Stimulated activated CD8-positive, alpha-beta memory T cell treated with anti-CD3 and anti-CD28 coated beads, Interleukin-7, amount 100 ng/mL, for 48 hours (primary cell): ENCODE measurements at places on chromosomes 7 and 10.

DNA sequence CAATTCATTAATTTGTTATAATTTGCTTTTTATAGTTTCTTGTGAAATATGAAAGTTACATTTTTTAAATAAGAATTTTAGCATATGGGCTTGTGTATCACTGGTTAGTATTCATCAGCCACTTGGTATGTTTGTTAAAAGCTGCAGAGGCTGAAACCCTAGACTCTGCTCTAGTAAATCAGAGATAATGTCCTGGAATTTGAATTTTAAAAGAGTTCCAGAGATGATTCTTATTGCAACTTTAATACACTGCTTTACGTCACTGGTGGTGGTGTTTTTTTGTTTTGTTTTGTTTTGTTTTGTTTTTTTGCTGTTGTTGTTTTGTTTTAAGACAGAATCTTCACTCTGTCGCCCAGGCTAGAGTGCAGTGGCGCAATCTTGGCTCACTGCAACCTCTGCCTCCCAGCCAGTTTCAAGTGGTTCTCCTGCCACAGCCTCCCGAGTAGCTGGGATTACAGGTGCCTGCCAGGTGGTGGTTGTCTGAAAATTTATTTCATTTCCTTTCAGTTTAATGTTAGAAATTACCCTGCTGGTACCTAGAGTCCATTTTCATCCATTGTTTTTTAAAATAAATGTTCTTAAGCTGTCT, 43.8 kb downstream of the PTPN12 start:
- no peak for DNase-seq

GRCh38 chr10:51964630-51965029, 265.2 kb upstream of the CSTF2T start:
- no peak for DNase-seq

- DNase-seq = no peak
Measured at GRCh38 chr10:122018951-122019413, 30.0 kb downstream of the TACC2 start.

DNA sequence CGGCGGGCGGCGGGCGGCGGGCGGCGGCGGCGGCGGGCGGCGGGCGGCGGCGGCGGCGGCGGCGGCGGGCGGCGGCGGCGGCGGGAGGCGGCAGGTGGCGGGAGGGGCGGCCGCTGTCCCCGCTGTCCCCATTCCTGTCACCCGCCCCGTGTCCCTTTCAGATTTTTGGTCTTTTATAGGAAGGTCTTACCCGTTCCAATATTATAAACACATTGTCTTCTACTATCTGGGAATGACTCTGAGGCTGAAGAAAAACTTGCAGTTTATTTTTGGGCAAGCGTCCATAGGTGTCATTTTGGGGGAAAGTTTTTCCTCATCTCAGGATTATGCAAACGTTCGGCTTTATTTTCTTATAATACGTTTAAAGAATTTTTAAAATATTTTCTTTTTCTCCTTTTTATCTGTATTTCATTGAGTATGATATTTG, 578 bp downstream of the ZNF713 start:
- no peak for DNase-seq

DNA sequence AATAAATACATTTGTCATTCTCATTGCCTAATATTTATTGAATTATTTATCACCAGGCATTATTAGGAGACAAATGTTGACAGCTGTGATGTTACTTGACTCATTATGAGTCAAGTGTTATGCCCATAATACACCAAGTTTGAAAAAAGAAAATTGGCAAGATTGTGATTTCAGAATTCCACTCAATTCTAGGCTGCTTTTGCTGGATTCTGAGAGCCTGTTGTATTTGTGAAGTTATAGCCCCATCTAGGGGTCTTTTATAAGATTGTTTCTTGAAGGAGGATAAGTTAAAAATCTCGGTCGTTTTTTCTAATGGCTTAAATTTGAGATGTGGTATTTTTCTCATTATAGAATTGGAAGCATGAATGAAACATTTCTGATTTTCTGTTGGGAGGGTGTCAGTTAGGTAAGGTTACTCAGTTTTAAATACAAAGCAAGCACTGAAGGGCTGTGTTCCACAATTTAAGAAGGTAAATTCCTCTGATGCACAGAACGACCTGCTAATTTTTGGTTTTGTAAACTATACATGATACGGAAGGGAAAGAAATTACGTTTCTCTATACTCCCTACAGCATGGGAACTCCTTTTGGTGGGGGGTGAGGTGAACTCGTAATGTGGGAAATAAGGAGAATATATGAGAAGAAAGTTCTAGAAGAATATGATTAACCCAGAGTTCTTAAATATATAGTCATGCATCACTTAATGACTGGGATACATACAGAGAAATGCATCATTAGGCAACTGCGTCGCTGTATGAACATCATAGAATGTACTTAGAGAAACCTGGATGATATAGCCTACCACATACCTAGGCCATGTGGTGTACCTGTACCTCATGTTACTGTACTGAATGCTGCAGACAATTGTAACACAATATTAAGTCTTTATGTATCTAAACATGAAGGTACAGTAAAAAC, 2.6 kb downstream of the STK31 start:
- no peak for DNase-seq

GRCh38 chr10:123093489-123093888, 42.3 kb upstream of the HMX3 start:
- DNase-seq = no peak

GRCh38 chr7:71982851-71983250, 429.3 kb downstream of the CALN1 start:
- DNase-seq = no peak

DNA sequence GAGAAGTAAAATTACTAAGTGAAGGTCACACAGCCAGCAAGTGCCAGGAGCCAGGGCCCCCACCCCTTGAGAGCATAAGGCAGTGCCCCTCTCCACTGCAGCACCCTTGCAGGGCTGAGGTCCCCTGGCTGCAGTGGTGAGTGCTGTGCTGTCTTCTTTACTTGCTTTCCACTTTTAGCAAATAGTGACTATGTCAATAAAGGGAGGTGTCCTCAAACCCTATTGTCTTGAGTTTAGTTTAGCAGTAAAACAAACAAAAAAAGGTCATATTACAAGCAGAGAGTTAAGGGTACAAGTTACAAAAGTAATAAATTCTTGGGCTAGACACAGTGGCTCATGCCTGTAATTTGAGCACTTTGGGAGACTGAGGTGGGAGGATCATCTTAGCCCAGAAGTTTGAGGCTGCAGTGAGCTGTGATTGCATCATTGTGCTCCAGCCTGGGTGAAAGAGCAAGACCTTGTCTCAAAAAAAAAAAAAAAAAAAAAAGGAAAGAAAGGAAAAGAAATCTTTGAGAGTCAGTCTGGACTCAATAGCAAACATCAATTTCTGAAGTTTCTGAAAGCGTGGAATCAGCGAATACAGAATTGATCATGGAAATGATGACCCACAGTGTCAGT, 39.0 kb upstream of the KIF5B start:
- no peak for DNase-seq

DNA sequence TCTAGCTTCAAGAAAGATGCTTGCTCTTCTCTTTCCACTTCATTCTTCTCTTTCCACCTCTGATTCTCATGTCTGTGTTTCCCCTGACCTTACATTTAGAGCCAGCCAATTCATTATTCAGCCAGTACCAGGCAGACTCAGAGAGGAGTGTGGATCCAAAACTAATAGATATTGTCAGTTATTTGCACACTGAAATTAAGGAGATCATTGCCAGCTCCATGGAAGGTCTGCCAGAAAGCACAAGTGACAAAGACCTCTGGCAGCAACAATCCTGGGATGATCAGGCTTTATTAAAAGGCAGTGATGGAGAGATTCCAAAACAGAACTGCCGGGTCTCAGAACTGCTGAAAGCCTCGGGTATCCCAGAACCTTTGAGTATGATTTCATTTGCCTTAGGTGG, 749.4 kb downstream of the XPNPEP1 start:
- DNase-seq = no peak

DNA sequence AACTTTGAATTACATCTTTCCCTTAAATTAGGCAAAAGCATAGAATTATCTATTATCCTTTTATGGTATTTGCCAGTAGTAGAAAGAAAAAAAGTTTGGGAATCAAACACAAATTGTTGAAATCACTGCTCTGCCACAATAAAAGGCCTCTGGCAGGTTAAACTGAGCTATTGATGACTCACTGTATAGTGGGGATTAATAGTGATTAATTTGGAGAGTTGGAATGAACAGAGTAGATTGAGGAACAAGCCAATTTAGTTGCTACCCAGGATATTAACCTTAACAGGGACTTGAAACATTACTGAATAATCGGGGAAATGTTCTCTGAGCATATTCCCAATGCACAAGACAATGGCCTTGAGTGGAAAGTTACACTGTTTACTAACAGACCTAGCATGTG, 33.1 kb downstream of the MASTL start:
- no peak for DNase-seq

- DNase-seq = no peak
Measured at GRCh38 chr10:79145174-79145483, 76.4 kb downstream of the ZMIZ1 start.

- DNase-seq = no peak
Measured at GRCh38 chr10:133326223-133326551, 10.5 kb downstream of the CALY start.

GRCh38 chr10:2813286-2813685, 254.1 kb upstream of the PFKP start:
- DNase-seq = no peak

DNA sequence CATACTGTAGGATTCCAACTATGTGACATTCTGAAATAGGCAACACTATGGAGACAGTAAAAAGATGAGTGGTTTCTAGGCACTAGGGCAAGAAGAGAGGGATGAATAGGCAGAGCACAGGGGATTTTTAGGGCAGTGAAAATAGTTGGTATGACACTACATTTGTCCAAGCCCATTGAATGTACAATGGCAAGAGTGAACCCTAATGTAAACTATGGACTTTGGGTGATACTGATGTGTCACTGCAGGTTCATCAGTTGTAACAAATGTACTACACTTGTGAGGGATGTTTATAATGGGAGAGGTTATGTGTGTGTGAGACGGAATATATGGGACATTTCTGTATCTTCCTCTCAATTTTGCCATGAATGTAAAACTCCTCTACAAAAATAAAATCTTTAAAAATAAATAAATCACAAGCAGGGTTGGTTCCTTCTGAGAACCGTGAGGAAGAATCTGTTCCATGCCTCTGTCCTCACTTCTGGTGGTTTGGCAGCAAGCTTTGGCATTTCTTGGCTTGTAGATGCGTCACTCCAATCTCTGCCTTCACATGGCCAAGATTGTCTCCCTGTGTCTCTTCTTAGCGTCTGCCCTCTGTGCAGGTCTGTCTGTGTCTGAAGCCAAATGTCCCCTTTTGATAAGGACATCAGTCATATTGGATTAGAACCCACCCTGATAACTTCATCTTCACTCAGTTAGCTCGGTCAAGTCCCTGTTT, 83.1 kb upstream of the AGBL3 start:
- no peak for DNase-seq

- no peak for DNase-seq
Measured at GRCh38 chr10:23439961-23440889, 1.4 kb downstream of the OTUD1 start.

DNA sequence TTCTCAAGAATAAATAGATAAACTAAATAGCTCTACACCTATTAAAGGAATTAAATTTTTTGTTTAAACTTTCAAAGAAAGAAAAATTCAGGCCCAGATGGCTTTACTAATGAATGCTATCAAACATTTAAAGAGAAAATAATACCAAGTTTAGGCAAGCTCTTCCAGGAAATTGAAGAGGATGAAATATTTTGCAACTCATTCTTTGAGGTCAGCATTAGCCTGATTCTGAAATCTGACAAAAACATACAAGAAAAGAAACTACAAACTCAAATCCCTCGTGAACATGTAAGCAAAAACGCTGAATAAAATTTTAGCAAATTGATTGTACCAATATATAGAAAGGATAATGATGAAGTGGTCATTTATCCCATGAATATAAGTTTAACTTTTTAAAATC, 93.4 kb downstream of the RTKN2 start:
- DNase-seq = no peak

GRCh38 chr7:70523989-70524351, 608.0 kb upstream of the GALNT17 start:
- DNase-seq = no peak

DNA sequence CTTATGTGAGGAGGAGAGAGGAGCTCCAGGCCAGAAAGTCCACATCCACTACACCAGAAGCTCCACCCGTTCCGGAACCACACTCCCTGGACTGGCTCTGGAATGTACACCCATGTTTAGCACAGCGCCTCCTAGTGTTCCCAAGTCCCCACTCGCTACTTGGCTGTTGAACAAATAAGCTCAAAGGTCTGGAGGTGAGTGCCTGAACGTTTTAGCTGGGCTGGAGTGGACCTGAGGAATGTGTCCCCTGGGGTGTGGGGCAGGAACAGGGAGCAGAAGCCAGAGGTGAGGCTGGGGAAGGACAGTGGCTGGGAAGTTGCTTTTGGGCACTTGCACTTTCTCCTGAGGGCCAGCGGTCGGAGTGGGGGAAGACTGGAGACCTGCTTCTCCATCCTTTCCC, 164.1 kb upstream of the CDCA7L start:
- DNase-seq = peak; percentile 9

- no peak for DNase-seq
Measured at GRCh38 chr10:120735773-120736371, 115.3 kb upstream of the WDR11 start.

DNA sequence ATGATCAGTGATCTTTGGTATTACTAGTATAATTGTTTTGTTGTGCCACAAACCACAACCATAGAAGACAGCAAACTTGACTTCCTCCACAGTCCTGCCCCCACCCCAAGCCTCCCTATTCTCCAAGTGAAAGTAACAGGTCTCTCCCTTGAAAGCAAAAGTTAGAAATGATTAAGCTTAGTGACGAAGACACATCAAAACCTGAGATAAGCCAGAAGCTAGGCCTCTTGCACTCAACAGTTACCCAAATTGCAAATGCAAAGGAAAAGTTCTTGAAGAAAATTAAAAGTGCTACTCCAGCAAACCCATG, 7.5 kb downstream of the SAR1A start:
- no peak for DNase-seq

- DNase-seq = no peak
Measured at GRCh38 chr10:12198156-12198555, 2.2 kb downstream of the CDC123 start.

GRCh38 chr7:50970092-50970491, 187.4 kb upstream of the GRB10 start:
- no peak for DNase-seq
